ENCODE measurements at places on chromosomes 13 and 19.

- DNase-seq: no peak
Observed at GRCh38 chr19:47860602-47861297, 1.7 kb downstream of the TPRX2 start.

- DNase-seq: no peak
Observed at GRCh38 chr19:30559446-30559845, 187.3 kb downstream of the ZNF536 start.

DNA sequence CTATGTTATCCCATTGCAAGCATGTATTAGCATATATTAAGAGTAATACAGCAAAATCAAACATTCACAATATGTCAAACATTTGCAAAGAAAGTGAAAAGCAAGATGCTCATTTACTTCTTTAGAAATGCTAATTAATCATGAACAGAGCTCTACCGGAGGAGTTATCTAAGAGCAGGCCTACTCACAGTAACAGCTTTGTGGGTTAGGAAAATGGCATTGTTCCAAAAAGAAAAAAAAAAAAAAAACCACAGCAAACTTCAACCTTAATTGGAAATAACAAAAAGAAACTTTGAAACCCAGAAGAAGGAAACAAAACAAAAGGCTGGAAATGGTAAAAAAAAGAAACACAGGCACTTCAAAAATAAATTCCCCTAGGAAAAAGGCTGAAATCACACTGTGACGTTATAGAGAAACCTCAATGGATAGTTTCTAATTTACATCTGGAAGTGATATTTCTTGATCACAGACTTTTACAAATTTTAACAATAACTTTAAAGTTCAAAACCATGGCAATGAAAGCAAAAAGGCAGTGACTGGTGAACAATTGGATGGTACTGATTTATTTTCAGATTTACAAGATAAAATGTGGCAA, 1236.8 kb upstream of the SPRY2 start:
- DNase-seq: no peak

- DNase-seq: no peak
Observed at GRCh38 chr13:51619614-51620013, 35.4 kb downstream of the WDFY2 start.

GRCh38 chr13:77437267-77437666, 98.2 kb upstream of the SCEL start:
- DNase-seq: no peak

- no peak for DNase-seq
Observed at GRCh38 chr13:113080901-113081521, 24.6 kb upstream of the F7 start.

DNA sequence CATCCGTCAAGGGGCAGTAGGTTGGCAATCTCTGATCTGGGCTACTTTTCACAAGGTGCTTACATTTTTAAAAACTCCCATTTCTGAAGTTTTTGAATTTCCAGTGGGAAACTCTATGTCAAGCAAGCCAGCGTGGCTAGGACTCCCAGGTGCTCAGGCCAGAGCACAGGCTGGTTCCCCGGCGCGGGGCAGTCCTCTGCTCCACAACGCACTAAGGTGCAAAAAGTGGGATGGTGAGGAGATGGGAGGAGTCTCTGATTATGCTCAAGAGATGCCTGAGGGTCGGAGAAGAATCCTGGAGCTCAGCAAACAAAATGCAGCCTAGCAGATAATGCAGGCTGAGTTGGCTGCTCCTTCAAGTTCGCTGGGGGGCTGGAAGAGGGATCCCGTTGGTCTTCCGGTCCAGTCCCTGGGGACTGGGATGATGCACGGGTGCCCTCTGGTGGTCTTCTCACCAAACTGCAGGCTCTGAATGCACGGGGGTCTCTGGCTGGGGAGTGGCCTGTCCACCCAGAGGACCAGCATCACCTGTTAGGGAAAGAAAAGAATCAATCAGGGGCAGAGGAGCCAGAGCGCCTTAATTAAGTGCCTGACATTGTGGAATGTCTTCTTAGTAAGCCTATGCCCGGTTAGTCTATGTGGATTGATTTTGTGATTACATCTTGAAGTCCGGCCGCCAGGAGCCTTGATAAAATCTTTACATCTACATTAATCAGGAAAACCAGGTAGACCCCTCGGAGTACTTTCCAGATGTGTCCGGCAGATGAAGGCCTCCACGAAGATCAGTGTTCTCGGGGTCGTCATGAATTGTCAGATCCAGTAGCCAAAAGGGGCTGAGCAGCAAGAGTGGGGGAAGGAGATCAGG, 244.4 kb upstream of the MAB21L1 start:
- no peak for DNase-seq

GRCh38 chr19:6091771-6092291, 18.5 kb downstream of the RFX2 start:
- DNase-seq: no peak

- no peak for DNase-seq
Observed at GRCh38 chr13:94542917-94543316, 53.0 kb downstream of the TGDS start.

- no peak for DNase-seq
Observed at GRCh38 chr19:45320997-45321775, 1.5 kb downstream of the CKM start.

DNA sequence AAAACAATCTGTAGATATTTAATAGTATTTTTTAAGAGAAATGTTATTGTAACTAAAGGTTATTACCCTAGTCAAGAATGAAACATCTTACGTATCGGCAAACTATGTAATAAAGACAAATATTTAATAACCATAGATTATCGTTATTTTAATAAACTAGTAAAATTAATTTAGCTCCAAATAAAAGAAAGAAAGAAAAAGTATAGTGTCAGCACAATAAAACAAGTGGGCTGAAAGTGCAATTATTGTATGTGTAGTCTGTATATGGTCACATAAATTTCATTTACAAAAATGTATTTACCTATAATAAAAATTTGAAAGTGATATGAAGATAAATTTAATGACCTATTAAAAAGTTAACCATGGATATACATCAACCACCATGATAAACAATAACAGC, 1258.4 kb upstream of the MIR17HG start:
- no peak for DNase-seq

GRCh38 chr19:41327076-41327575, 17.2 kb downstream of the CCDC97 start:
- no peak for DNase-seq

GRCh38 chr19:28067882-28068281, 1145.1 kb downstream of the UQCRFS1 start:
- no peak for DNase-seq

DNA sequence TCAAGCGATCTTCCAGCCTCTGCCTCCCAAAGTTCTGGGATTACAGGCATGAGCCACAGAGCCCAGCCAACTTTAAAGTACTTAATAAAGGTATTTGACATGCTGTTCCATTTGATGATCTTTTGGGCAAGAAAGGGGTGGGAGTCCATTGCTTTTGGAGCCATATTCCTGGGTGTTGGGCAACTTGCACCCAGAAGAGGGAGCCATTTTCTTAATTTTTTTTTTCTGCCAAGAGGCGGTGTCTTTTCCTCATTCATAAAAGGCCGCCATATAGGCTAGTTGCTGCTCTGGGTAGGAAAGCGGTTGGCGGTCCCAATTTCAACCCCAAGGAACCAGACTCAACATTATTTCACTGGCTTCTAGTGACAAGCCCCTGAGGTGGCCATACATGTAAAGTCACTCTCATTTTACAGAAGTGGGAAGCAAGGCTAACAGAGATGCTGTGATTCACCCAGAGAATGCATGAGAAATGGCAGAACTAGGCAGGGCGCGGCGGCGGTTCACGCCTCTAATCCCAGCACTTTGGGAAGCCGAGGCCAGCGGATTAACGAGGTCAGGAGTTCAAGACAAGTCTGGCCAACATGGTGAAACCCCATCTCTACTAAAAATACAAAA, 139.6 kb downstream of the CACNA1A start:
- DNase-seq: no peak

DNA sequence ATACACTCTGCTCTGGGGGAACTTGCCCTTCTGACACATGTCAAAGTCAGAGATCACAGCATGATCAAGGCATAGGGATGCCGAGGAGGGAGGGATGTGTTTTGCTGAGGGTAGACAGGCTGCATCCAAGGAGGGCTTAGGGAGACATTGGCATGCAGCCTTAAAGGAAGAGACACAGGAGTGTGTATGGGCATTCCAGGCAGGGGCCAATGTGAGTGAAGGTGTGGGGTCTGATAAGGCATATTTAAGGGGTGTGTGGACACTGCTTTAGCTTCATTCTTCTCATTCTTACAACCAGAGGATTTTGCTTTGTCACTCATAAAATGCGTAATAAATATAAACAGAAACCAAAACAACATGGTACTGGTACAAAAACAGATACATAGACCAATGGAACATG, 193.4 kb downstream of the RGCC start:
- no peak for DNase-seq

DNA sequence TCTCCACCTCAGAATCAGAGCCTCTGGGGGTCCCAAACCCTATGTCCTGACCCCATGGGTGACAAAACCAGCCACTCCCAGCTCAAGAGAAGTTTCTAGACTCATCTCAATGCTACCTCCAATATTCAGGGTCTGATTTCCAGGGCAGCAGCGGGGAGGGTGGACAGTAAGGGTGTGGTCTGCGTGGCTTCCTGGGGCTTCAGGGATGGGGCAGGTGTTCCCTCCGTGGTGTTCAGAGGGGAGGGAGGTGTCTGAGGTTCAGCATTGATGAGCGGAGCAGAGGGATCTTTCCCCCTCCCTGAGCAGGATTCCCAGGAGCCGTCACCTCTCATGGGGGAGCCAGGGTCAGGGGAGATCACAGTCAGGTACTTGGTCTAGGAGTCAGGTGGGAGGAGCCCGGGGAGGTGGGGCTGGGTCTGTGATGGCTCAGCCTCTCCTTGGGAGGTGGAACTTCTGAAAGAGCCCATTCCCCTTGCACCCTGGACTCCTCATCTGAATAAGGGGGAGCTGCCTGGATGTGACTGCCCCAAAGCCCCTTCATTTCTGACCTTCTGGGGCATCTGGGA, 2.9 kb downstream of the LILRA2 start:
- no peak for DNase-seq

- DNase-seq: no peak
Observed at GRCh38 chr13:80707000-80707983, 366.4 kb upstream of the SPRY2 start.

DNA sequence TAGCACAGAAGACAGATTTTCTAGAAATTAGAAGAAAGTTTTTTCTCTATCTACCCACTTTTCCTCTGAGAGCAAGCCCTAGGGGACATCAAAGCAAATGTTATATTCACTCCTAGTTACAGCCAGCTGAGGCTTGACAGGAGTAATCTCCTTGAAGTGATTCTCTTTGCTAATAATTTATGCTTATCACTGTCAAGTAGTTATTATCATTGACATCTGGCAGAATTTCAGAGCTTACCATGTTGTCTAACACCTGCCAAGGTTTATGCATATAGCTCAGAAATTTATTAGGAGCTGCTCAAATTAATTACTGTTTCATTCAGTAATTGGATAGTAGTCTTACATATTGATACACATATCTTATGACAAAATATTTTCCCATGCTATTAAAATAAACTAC, 465.9 kb upstream of the ATXN8OS start:
- DNase-seq: no peak

- DNase-seq: peak; percentile 41
Observed at GRCh38 chr19:35119091-35119490, 3.5 kb downstream of the FXYD3 start.

DNA sequence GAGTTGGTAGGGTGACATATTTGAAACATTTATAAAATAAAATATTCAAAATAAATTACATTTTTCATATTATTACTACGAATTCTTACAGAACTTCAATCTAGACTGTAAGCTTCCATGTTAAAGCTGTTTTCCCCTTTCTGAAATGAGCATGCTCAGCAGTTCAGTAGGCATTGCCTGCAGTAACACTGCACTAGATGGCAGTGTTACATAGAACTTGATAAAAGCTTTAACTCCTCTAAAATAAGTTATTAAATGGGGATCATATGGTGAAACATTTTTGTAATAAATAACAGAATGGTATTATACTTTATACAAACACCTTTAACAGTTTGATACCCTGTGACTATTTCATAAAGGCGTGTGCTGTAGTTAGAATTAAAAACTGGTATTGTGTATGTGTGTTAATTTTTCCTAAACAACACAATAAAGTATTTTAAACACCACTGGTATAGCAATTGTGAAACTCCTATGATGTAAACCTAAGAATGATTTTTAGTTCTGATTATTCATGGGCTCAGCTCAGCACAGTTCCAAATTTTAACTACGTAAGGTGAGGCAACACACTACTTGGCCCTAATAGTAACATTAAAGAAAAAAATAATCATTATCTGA, 11.6 kb upstream of the GPR18 start:
- peak; percentile 31 for DNase-seq

GRCh38 chr19:5338656-5339197, 1.9 kb downstream of the PTPRS start:
- DNase-seq: no peak

- DNase-seq: no peak
Observed at GRCh38 chr19:1027650-1028061, 1.2 kb downstream of the CNN2 start.

GRCh38 chr13:48123812-48124211, 28.9 kb upstream of the MED4 start:
- no peak for DNase-seq

- no peak for DNase-seq
Observed at GRCh38 chr13:40550130-40550529, 116.3 kb downstream of the FOXO1 start.

- DNase-seq: no peak
Observed at GRCh38 chr13:113728571-113729054, 30.4 kb upstream of the TMEM255B start.

- no peak for DNase-seq
Observed at GRCh38 chr19:10006335-10006708, 4.0 kb downstream of the COL5A3 start.

DNA sequence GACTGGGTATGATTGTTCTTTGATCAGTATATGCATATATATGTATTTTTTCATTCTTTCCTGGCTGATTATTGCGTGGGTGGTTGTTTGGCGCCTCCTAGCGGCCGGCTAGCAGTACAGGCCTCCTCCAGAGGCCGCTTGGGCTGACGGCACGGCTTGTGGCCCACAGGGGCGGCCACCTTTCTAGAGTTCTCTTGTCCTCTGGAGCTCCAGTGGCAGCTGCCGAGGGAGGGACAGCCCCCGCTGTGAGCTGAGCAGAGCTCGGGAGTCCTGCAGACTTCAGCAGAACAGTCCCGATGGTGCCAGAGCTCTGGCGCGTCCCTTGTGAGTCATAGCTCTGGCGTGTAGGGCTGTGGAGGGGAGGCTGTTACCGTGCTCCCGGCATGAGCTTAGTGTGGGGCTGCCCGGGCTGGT, 22.5 kb upstream of the ZNF429 start:
- no peak for DNase-seq

- DNase-seq: no peak
Observed at GRCh38 chr19:49904136-49904535, 7.4 kb upstream of the IL4I1 start.

DNA sequence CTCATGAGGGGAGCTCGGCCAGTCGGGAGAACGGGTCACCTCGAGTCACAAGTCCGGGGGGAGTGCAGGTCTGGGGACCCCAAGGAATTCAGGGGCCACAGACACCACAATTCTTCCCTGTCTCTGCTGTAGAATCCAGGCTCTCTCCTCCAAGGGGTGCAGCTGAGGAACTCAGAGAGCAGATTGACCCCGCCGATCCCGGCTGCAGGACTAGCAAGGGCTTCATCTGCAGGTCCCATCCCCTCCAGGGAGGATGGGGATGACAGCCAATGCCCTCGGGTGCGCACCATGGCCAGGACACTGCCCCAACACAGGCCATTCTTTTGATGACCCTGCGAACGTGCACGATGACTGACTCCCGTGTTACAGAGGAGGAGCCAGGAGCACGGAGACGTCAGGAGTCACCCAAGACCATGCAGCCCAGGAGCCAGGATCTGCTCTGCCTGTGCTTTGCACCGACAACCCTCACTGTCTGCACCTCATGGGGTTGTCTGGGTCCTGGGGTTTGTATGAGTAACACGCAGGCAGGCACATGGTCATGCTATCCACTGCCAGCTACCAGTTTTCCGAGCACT, 48.5 kb upstream of the TUBGCP3 start:
- no peak for DNase-seq

GRCh38 chr13:48156466-48156865, 61.6 kb upstream of the MED4 start:
- DNase-seq: no peak

Measured in CMK (cell line).